Renal cortical epithelial cell (primary cell): ENCODE measurements at places on chromosomes 2 and 18.
A peak's percentile ranks its signal among the peaks of the same experiment; 100 is the strongest.

- DNase-seq, result no peak
These were observed 80.8 kb downstream of the INPP5D start for GRCh38 chr2:233140978-233141377.

GRCh38 chr2:5020116-5020875, 671.9 kb upstream of the SOX11 start:
- no peak for DNase-seq

- DNase-seq, result no peak
These were observed 13.3 kb upstream of the TRIM43 start for GRCh38 chr2:95578539-95578938.

GRCh38 chr2:16466133-16466820, 199.4 kb downstream of the CYRIA start:
- DNase-seq, result no peak

- no peak for DNase-seq
These were observed 810.2 kb downstream of the CNTNAP5 start for GRCh38 chr2:124835331-124835730.

DNA sequence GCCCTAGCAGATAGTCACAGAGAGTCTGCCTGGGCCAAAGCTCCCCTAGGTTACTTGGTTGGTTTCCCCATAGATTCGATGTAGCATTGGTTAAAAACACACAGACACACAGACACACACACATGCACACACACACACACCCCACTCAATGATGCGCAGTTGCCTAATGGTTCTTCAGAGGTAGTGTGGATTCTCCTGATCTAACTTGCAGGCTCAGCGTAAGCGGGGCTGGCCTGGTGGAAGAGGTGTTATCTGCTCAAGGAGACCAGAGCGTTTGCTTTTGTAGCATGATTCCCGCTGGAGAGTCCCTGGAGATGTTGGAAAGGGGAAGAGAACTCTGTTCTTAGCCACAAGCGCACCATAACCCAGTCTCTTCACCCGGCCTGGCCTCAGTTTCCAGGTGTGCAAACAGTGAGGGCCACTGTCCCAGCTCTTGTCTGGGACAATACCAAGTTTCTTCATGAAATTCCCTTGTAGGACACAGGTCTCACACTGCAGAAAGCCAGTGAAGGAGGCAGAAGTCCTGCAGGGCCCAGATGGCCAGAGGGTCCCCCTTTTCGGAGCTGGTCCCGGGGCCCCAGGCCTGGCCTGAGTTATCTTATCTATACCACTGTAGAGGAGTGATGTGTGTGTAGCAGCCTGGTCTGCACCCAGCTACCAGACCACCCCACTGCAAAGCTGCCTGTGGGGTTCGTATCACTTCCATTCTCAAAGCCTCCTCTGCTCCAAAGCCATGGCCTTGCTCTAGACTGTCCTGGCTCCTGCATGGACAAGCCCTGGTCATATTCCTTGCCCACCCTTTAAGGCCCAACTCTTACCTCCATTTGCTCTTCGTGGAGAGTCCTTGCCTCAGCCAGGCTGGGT, 3.7 kb downstream of the ACKR3 start:
- no peak for DNase-seq

DNA sequence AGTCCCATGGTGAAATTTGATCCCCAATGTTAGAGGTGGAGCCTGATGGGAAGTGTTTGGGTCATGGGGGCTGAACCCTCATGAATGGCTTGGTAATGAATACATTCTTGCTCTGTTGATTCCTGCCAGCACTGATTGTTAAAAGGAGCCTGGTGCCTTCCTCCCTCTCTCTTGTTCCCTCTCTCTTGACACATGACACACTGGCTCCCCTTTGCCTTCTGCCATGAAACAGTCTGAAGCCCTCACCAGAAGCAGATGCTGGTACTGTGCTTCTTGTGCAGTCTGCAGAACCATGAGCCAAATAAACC, 30.6 kb upstream of the EPC2 start:
- peak; percentile 81 for DNase-seq

- DNase-seq, result no peak
These were observed 193.8 kb downstream of the SLC8A1 start for GRCh38 chr2:40258135-40258457.

DNA sequence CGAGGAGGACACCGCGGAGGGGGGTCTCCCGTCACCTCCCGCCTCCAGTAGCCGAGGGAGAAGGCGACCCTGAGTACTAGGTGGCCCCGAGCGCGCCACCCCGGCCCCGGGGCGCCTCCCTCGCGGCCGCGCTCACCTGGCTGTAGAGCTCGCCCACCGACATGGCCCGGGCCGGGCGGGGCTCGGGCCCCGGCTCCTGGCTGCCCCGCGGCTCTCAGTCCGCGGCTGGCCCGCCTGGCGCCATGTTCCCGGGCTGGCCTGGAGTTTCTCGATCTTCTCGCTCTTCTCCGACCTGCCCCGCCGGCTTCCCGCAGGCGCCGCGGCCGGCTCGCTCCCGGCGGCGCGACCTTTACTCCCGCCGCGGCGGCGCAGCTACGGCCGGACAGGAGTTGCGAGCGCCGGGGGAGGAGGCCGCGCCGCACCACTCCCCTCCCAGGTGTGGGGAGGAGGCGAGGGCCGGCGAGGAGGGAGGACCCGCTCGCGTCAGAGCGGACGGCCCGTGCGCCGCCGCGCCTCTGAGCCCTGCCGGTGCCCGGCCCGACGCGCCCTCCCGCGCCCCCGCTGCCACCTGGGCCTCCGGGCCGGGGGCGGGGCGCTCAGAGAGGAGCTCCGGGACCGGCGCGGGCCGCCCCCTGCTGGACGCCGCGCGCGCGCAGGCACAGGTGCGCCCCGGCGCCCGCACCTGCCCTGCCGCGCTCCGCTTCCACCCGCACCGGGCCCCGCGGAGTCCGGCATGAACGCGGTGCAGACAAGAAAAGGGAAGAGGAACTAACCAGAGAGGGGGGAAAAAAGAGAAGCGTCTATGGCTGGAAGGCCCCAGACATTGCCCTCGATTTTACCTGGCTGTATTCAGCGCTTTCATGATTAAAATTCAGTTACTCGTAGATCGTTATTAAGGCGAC, at the start of gene MYO5B:
Gene MYO5B (minus strand): TSS at position 517 of the 902 bp plus-strand sequence. CDS start 354 bp downstream, at position 163.
- DNase-seq, result peak; percentile 21

DNA sequence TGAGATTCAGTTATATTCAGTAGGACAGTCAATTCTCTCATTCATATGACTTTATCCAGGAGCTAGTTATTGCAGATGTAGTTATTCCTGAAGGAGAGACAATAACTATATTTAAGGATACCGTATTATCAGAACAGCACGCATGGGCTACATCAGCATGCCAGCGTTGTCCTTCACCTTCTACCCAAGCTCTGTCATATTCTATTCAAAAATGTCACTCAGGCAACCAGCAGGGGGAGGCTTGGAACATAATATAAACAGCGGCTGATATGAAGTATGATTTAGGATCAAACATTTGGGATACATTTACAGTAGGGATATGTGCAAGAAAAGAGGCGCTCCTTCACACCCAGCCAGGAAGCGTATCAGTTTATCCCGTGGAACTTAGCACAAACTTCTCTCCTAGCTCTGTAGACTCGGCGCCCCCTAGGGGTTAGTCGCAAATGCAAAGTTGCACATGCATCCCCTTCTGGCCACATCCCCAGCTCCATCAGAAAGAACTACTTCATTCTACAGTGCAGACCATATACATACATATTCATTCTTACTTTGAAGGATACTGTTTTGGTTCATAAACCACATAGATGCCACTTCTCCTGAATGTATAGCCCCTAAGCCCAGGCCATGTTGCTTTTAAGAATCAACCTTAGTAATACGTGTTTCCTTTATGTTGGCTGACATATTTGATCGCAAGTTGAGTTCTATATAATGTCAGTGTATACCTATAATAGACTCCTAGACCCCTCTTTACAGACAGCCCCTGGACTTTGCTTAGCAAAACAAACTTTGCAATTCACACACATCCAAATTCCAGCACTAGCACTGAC, 759.4 kb downstream of the ADCYAP1 start:
- no peak for DNase-seq

GRCh38 chr2:222468346-222468745, 44.0 kb downstream of the SGPP2 start:
- DNase-seq, result peak; percentile 38

DNA sequence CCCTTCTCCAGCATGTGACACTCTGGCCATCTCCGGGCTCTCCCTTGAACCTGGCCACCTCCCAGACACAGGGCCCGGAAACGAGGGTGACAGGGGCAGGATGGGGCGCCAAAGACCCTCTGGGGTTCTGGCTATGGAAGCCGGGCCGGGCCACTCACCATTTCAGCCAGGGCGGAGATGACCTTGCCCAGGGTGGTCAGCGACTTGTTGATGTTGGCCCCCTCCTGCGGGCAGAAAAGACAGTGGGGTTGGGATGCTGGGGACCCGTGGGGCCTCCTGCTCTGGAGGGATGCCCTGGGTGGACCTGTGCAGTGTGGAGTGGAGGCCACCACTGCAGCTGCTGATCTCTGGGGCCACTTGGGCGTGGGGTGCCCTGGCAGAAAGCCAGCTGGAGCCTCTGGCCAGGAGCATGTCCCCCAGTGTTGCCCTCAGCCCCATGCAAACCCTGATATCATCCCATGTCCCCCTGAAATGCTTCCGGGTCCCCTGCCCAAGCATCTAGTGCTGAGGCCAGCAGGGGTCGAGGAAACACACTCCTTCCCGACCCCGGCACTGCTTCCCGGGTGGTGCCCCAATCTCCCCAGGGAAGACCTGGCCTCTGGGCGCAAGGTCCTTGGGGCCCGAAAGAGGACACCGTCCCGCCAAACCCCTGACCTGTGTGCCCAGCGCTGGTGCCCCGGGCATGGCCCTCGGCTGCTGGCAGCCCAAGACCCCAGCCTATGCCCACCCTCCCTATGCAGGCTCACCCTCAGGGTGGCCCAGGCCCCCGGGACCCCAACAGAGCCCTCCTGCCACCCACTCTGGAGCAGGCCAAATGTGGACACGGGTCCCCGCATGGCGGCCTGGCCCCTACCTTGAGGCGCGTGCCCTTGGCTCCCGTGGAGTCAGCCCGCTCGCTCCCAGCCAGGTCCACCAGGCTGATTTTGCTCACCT, 36.9 kb downstream of the KIF1A start:
- no peak for DNase-seq

- DNase-seq, result no peak
These were observed 504.8 kb upstream of the KLHL29 start for GRCh38 chr2:22880161-22880560.

- DNase-seq, result peak; percentile 55
These were observed 30.2 kb downstream of the NYAP2 start for GRCh38 chr2:225429717-225430116.

DNA sequence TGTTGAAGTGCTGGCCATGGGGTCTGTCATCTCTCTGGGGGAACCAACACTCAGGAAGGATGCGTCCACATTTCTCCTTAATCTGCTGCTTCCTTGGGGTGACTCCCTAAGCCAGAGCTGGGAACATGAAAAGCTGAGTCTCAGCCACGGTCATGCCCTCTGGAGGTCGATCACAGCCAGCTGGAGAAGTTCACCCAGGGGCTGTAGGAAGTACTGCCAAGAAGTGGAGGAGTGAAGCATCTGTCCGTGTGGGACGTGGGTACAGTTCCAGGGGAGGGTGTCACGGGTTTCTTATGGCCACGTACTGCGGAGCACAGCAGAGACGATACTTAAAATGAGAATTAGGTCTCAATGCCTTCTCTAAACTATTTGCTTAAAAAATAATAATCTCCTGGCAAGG, 42.4 kb upstream of the IGFBP2 start:
- no peak for DNase-seq

DNA sequence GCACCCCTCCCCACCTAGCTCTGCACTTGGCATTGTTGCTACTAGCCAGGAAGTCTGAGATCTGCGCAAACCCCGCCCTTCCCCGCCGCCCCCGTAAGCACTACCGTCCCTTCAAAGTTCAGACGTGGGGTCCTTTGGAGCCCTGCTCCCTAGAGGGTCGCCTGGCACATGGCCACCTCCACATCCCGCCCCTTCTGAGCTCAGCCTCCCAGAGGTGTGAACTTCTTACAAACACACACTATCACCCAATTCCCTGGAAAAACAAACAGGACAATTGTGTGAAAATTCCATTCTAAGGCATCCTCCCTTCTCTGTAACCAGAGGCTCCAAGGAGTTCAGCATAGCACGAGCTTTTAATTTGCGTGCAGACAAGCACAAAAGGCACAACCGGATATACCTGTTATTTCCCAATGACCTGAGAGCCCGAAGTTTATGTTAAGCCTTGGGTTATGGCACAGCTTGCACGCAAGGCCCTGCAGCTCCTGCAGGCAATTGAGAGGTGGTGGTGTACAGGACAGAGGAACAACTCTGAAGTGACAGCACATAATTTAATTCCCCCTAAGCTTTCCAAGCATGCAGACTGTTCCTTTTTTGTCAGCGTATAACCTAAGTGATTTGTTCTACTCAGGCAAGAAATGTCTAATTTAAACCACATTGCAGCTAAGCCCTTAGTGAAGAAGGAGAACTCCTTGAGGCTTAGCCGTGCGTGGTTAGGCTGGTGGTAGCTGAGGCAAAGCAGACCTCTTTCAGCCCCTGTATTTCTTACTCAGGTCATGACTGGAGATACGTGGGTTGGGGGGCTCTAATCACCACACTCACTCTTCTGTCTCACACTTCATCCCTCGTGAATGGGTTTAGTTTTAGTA, 20.3 kb upstream of the CYP1B1 start:
- DNase-seq, result peak; percentile 70

- no peak for DNase-seq
These were observed 14.3 kb upstream of the ODC1 start for GRCh38 chr2:10462178-10463083.

GRCh38 chr2:152046940-152047339, 51.9 kb downstream of the CACNB4 start:
- DNase-seq, result no peak

DNA sequence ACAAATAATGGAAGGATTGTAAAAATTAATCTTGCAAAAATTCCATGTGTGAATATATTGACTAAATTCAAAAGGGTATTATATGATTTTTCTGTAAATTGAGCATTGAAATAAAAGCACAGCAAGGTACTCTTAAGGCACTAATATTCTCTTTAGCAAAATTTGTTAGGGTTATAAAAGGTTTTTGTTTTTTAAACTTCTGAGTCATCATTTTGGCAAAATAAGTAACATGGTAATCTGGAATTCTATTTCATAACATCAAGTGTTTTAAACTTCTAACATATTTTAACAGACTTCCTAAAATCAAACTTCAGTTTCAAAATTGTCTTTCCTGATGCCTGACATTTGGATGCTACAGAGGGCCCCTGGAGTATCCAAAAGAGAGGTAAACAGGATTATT, 12.5 kb upstream of the INPP4A start:
- no peak for DNase-seq

- DNase-seq, result no peak
These were observed 31.1 kb downstream of the SPAG16 start for GRCh38 chr2:213315168-213315876.

GRCh38 chr2:43152186-43152585, 74.2 kb downstream of the ZFP36L2 start:
- no peak for DNase-seq

- DNase-seq, result no peak
These were observed 101.2 kb downstream of the DLGAP1 start for GRCh38 chr18:4353853-4354418.

GRCh38 chr2:172889768-172890430, 154.3 kb downstream of the RAPGEF4 start:
- no peak for DNase-seq

- no peak for DNase-seq
These were observed 135.6 kb downstream of the GALNT14 start for GRCh38 chr2:31002537-31003150.
